Endothelial cell of umbilical vein (primary cell): ENCODE measurements at places on chromosomes 11 and 22. TPM values are rescaled to one million over a fixed set of nuclear protein-coding genes. Genes with fewer than 3 reads are reported as not detected.

- DNase-seq, result no peak
Observed at GRCh38 chr11:61054927-61055562, 47.2 kb upstream of the CD5 start.

DNA sequence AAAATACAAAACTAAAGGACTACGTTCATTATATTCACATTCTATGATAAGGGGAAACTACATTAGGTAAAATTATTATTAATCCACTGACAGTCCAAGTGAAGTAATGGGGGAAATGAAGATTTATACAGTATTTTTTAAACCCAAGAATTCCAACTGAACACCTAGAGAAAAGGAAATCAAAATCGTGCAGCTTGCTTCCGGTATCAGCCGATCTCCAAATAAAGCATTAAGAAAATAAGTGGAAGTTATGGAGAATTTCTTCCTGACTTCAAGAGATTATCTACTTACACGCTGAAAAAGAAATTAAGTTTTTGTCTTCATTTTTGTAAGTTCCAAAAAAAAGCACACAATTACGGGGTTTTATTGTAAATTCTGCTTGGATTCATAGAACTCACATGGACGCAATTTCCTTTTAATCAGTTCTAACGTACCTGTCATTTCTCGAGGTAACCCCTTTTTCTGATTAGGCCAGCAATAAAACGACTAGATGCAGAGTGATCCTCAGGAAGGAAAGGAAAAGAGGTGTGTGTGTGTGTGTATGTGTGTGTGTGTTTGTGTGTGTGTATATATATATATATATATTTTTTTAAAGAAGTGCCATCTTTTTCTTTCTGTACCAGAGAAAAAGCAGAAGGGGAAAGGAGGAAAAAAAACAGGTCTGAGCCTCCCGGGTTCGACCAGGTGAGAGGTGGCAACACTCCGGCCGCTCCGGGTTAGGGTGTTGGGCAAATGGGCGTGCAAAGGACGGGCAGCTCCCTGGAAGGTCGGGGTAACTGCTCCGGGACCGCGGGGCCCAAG lies 1.1 kb downstream of the ZBTB44 start:
- DNase-seq, result peak; percentile 28

DNA sequence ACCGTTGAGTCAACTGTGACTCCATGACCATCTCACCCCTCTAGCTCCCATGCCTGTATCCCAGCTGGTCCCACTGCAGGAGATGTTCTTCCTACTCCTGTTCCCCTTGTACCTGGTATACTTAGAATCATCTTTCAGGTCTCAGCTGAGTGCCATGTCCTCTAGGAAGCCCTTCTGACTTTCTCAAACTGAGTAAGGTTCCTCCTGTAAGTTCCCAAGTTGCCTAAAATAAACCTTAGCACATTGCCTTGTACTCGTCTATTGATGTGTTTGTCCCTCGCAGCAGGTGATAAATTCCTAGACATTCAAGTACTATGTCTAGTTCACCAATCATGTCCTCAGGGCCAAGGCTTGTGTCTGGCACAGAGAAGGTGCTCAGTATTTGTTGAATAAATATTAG lies 18.4 kb upstream of the ASCC2 start:
- no peak for DNase-seq

DNA sequence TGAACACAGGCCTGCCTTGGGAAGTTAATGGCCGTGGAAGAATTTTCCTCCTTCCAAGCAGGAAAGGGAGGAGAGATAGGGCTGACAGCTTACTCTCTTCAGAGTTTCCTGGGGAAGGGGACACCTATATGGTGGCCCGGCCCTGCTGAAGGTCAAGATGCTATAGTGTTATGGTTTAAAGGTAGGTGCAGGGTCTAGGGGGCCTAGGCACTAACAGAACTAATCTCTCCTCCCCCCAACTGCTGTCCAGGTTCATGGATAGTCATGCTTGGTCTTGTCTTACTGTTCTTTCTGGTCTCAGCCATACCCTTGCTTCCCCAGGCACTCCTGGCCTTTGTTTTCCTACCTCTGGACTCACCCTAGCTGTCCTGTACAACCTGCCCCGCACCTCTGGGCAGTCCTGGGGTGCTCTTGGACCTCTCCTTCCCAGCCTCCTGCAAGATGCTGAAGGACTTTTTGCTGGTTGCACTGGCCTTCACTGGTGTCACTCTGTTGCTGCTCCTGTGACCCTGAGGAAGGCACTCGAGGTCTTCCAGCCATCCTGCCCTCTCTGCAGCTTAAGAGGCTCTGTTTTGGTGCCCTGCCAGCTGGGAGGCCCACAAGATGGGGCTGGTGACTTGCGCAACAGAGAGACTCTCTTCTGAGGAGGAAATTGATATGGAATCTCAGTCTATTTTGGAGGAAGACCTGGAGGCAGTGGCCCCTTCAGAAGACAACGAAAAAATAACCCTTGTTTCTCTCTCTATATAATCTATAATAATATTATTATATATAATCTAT lies 17.9 kb downstream of the SEC14L3 start:
- DNase-seq, result no peak

GRCh38 chr11:72483412-72484186 lies 49.3 kb upstream of the CLPB start:
- DNase-seq, result peak; percentile 92

DNA sequence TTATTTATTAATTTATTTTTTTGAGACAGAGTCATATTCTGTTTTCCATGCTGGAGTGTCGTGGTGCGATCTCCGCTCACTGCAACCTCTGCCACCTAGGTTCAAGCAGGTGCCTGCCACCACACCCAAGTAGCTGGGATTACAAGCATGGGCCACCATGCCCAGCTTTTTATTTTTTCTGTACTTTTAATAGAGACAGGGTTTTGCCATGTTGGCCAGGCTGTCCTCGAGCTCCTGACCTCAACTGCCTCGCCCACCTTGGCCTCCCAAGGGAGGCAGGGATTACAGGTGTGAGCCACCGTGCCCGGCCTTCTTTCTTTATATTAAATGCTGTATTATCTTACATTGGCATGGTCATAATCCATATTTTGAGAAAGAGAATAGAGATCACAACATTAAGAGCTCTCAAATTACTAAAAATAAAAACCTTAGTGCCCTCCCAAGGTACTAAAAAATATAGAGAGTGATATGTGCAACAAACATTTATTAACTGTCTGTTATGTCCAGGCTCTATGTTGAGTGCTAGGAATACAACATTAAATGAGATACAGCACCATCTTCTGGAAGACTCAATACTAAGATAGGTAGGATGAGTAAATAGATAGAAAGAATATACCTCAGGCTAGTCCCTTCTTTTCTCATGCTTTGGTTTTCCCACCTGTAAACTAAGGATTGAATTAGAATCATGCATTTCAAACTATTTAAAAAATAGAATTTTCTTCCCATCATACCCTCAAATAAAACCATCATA lies 84.1 kb downstream of the BBOX1 start:
- no peak for DNase-seq

DNA sequence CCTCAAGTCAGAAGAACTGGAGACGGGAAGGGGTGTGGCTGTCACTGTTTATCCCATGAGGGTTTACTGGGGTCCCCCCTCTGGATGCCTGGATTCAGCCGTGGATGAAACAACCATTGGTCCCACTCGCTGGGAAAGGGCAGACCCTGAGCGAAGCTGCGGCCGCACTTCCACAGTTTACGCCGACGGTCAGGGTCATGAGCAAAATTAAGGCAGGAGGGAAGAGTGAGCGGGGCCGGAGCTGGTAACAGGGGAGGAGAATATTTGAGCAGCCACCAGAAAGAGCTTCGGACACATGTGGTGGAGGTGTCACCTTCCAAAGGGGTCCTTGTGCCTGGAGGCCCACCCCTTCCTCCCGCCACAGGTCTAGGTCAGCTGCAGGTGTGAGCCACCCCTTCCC lies 344.9 kb downstream of the BRD1 start:
- no peak for DNase-seq

GRCh38 chr11:112160091-112160848 lies 3.6 kb downstream of the IL18 start:
- DNase-seq, result no peak

DNA sequence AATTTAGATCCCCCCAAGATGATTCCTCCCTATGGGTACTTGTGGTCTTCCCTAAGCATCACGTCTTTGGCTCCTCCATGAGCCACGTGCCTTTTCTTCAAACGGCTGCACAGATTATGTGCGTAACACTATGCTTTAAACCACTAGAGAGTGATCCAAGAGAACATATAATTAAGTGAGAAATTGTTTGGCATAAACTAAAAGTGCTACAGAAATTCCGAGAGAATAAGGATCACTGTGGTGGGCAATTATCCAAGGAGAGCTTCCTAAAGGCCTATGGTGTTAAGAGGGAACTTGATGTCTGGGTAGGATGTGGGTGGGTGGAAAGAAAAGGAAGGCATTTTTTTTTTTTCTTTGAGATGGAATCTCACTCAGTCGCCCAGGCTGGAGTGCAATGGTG lies 110.9 kb downstream of the MAML2 start:
- no peak for DNase-seq

DNA sequence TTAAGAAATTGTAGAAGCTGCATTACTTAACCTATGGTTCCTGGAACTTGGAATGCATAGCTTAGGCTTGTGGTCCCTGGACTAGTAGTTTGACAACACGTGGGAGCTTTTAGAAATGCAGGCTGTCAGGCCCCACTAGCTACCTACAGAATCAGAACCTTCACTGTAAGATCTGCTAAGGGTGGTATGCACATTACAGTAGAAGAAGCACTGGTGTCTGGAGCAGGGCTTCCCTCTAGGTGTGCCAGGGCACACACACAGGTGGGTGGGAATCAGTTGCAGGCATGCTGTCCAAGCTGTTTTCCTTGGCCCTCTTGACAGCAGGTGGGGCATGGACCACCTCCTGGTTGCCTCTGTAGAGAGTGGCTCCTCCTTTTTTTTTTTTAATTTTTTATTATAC lies 8.8 kb downstream of the NNMT start:
- no peak for DNase-seq

- DNase-seq, result no peak
Observed at GRCh38 chr11:102398297-102398696, 51.3 kb downstream of the BIRC2 start.

GRCh38 chr11:134752964-134753770 lies 341.1 kb upstream of the B3GAT1 start:
- DNase-seq, result no peak

GRCh38 chr11:113091481-113091780 lies 130.2 kb downstream of the NCAM1 start:
- DNase-seq, result no peak

DNA sequence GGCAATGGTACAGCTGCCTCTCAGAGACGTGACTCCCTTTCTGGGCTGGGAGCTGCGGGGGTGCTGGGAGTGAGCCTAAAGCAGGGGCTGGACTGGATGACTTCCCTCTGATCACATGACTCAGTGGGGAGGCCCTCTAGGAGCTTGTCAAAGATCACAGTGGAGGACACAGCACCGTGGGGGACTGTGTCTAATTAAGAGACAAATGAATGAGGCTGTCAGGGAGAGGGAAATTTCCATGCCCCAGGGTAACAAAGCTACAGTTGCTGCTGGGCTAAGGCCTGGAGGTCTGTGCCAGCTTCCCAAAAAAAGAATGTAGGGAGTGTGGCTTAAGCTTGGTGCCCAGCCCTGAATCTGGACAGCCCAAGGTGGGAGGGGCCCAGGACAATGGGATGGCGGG lies 262.8 kb upstream of the PLET1 start:
- no peak for DNase-seq

- DNase-seq, result no peak
Observed at GRCh38 chr11:6357222-6357621, 33.1 kb upstream of the SMPD1 start.

DNA sequence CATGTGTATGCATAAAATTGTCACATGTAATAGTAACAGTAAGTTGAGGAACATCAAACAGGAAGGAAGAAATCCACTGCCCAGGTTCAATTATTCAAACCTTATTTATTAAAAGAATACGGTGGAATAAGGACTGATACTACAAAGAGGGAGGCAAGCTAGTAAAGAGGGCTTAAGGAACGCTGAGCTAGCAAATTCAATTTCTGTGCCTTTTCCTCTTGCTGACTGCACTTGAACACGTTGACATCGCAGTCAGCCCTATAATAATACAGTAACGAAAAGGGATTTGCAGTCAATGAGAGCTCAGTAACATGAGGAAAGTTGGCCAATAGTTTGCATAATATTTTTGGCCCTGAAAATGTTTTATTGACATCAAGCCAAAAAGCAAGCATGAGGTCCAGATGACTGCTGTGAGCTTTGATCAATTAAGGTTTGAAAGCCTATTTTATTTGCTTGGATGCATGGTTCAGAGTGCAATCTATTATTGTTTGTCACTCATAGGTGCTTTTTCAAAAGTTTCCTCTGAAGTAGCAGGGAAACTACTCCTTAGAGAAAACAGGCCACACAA lies 861.8 kb downstream of the LRRC4C start:
- DNase-seq, result no peak

DNA sequence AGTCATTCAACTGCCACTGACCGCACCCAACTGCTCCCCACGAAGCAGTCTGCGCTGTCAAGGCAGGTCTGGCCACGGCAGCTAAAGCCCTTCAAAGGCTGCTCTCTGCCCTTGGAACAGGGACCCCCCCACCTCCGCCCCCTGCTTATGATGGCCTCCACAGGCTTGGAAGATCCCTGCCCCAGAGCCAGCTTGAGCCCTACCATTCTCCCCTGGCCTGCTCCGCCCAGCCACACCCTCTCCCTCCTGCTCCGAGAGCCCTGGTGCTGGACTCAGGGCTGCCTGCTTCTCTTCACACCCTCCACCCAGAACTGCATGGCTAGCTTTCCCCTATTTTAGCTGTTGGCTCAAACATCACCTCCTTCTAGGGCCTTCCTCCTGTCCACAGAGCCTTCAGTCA lies 19.0 kb downstream of the ZMAT5 start:
- DNase-seq, result no peak

DNA sequence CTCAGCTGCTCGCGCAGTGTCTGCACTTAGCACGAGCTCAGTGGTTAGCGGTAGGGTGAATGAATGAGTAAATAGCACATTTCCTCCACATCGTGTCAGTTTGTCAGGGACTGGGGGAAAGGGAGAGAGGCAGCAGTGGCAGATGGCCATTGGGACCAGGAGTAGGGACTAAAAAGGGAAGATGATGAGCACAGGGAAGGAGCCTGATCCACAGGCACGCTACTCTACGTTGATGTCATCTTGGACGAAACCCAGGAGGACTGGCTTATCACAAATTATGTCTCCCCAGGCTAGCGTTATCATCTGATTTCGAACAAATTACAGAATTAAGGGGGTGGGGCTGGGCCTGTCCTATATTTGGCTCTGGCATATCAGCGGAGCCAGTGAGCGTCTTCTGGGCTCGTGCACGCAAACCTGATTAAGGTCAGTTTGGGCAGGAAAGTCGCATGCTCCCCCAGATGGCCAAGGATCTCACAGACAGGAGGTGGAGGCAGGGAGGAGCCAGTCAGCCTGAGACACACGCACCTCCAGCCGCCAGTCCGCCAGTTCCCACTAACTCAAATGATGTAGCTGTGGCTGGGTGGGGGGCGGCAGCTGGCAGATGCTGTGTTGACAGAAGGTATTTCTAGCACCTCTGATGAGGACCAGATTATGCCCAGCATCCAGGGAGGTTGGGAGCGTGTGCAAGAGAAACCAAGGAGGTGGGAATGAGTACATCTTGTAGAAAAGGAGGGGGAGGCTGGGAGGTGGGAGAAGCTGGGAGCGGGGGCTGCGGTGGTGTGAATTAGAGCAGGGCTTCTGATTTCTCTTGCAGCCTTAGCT lies 97.4 kb upstream of the PRDM11 start:
- DNase-seq, result no peak

- no peak for DNase-seq
Observed at GRCh38 chr11:21896746-21897602, 295.9 kb upstream of the ANO5 start.

- DNase-seq, result no peak
Observed at GRCh38 chr22:50011447-50012210, 936 bp downstream of the IL17REL start.

GRCh38 chr22:23110190-23110921 lies 31.4 kb downstream of the RSPH14 start:
- peak; percentile 39 for DNase-seq

LGR4 gene
- polyA plus RNA-seq, result 0.89 and 1.3 TPM in 2 replicates

TREH gene
- polyA plus RNA-seq, result not detected in 2 replicates

TRIM21 gene
- polyA plus RNA-seq, result 18.8 and 18.9 TPM in 2 replicates

OR10A2 gene
- not detected in 2 replicates for polyA plus RNA-seq

POTEH gene
- polyA plus RNA-seq, result not detected in 2 replicates
